ENCODE measurements at places on chromosomes 12 and 14.

GRCh38 chr14:70785556-70785955 is 23.8 kb downstream of the MAP3K9 start:
- no peak for DNase-seq

DNA sequence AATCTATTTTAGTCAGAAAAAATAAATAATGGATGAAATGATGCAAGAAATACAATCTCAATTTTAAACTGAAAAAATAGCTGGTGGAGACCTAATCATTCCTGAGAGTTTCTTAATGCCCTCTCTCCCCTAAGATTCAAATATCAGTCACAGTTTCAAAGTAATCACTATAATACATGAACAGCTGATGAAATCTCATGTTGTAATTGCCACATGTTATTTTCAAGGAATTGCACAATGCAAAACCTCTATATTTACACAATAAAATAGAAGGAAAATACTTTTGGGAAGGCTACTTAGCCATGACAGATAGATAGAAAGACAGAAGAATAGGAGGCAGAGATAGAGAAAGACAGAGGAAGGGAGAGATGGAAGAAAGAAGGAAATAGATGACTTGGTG is 18.2 kb downstream of the IFNG-AS1 start:
- DNase-seq, result no peak

GRCh38 chr12:80472911-80473500 is 29.0 kb downstream of the PTPRQ start:
- DNase-seq, result peak; percentile 7

GRCh38 chr14:78345131-78345744 is 175.1 kb downstream of the NRXN3 start:
- DNase-seq, result no peak
